OCI-LY7 (cell line): ENCODE measurements at places on chromosomes 11 and 22.
A peak's percentile ranks its signal among the peaks of the same experiment; 100 is the strongest.

GRCh38 chr11:14821031-14821430, 71.0 kb downstream of the CYP2R1 start:
- no peak for DNase-seq

- no peak for DNase-seq
Observed at GRCh38 chr11:129451524-129451923, 75.9 kb downstream of the BARX2 start.

- DNase-seq = peak; percentile 54
Observed at GRCh38 chr22:38316364-38317121, 690 bp downstream of the CSNK1E start.

DNA sequence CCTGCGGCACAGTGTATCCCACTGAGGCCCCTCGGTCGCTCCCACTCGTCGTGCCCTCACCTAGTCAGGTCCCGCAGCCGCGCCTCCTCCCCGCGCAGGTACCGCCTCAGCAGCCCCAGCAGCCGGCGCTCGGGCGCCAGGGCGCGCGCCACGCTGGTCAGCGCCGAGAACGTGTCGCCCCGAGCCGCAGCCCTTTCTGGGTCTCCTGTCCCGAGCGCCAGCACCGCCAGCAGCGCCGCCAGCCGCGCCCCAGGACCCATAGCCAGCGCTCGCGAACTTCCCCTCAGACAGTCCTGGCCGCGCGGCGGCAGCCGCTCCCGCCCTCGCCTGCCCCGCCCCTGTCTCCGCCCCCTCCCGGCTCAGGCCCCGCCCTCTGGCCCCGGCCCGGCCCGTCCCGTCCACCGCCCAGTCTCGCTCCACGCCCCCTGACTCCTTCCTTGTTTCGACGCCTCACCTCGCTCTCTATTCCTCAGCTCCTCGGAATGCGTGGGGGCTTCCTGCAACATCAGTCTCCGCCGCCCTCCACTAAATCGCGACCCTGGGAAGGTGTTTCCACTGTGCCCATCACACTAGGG, at the start of gene P4HA3:
Gene P4HA3, minus strand, starts transcription at position 289 of the 575 bp plus-strand sequence. Its CDS starts 29 bp downstream, at position 260.
- no peak for DNase-seq

DNA sequence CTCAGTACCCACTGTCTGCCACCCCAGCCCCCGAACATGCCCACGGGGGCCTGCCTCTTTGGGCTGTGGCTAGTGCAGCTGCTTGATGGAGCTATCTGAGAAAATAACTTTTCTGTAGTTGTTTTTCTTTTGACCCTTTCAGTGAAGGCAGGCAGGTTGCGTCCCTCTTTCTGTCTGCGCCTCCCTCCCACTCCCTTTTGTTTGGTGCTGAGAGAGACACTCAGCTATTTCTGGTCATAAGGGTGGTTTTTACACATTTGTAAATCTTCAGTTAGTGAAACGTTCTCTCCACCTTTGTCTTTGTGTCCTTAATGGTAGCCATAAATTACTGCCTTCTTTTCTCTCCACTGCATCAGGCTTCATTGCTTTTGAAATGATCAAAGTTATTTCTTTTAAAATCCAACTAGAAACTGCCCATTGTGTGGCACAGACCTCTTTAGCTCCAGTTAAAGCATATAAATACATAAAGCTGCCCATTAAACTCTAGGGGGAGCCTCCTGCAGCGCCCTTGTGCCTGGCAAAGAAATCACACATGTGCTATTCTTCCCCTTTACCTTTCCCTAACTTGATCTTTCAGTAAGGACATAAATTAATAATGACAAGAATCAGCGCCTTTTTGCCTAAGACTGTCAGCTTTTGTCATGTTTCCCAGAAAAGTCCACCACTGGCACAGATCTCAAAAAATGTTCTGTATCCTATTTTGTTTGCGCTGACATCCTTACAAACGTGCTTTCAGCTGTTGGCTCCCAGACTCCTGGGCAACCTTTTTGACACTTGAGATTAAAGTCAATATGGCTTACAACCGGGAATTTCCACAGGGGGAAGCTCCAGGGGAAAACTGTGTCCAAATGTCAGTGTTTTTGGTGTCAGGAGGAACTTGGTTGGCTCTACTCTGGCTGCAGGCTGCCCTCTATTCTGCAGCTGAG, 1.7 kb upstream of the SCUBE2 start:
- peak; percentile 18 for DNase-seq

DNA sequence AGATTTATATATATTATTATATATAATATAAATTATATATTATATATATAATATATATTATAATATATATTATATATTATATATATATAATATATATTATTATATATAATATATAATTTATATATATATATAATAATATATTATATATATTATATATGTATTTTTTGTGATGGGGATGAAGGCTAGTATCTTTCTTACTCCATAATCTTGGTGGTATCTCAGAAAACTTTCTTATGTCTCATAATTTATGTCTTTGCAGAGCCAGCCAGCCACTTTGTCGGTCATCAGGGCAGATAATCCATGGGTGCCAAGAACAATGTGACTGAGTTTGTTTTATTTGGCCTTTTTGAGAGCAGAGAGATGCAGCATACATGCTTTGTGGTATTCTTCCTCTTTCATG, at the start of gene OR4S1:
Gene OR4S1, plus strand, starts transcription at position 301 of the 400 bp plus-strand sequence. Its CDS starts 0 bp downstream, at position 301.
- no peak for DNase-seq
